Right ventricle myocardium inferior (tissue), 1 donor: ENCODE measurements at places on chromosomes 1 and 21. TPM values are rescaled to one million over a fixed set of nuclear protein-coding genes. Genes with fewer than 3 reads are reported as not detected.

DMBX1 gene
- not detected for total RNA-seq

S100A9 gene
- 190 TPM for total RNA-seq

RIMKLA gene
- 7.5 TPM for total RNA-seq

IL20 gene
- total RNA-seq = not detected

GSTM1 gene
- total RNA-seq = not detected

DNA sequence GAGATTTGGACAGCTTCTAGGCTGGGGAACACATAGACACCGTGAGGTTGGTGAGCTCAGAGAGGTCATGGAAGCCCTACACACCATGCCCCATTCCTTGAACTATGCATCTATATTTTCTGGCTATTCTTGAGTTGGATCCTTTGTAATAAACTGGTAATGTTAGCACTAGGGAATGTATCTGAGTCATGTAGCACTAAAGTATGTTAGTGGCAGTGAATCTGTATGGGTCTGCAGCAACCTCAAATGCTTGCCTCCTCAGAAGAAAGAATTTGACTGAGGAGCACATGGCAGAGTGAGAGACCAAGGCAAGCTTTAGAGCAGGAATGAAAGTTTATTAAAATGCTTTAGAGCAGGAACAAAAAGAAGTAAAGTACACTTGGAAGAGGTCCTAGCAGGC lies 43.7 kb upstream of the LRRC7 start:
- no peak for DNase-seq

GRCh38 chr1:45895406-45895805 lies 92.0 kb downstream of the MAST2 start:
- no peak for DNase-seq

DNA sequence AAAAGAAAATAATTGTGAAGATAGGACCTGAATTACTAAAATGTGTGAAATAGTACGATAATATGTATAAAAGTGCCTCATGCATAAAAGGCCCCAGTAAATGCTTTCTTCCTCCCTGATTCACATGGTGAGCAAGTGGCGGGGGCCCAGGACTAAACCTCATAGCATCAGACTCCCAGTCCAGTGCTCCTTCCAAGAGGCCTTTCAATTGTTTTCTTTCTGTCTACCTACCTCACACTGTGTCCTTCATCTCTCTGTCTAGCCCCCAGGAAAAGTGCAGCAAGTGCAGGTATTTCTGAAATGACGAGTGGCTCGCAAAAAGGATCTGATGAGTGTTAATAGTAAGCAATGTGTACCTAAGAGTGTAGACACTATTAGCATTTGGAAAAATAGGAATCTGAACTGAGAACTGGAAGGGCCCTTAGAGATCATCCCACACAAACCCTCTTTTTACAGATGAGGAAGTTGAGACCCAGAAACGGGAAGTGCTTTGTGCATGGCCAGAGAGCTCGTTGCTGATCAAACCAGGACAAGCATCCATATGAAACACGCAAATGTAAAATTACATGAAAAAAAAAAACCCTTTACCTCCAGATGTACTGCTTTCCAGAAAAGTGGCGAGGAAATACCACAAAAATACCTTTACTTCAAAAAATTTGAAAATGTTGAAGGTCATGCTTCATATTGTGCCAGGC lies 118.2 kb upstream of the HOOK1 start:
- DNase-seq = no peak

- DNase-seq = no peak
Measured at GRCh38 chr1:19534281-19534680, 48.9 kb upstream of the CAPZB start.

DNA sequence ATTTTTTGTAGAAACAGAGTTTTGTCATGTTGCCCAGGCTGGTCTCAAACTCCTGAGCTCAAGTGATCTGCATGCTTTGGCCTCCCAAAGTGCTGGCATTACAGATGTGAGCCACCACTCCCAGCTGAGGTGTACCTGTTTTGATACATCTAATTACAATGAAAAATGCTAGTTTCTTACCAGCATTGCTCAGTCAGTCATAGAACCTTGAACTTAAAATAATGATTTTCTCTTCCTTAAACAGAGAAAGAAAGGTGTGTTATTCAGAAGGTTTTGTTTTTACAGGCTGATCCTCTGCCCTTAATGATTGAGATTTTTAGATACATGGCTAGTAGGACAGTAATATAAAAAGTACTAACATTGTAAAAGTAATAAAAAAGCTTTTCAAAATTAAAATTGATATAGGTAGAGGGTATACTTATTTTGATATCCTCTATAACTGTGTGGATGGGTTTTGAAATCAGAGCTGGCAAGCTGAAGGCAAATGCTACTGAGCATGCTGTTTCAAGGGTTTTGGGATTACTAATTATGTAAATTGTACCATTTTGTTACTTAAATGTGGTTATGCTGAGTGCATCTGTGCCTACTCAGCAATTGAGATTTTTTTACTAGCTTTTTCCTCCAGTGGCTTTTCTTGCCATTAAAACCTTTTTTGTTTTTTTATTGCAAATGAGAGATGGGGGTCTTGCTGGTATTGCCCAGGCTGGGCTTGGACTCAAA lies 16.1 kb downstream of the PRRC2C start:
- no peak for DNase-seq
